ENCODE measurements at places on chromosomes 2 and 18.

DNA sequence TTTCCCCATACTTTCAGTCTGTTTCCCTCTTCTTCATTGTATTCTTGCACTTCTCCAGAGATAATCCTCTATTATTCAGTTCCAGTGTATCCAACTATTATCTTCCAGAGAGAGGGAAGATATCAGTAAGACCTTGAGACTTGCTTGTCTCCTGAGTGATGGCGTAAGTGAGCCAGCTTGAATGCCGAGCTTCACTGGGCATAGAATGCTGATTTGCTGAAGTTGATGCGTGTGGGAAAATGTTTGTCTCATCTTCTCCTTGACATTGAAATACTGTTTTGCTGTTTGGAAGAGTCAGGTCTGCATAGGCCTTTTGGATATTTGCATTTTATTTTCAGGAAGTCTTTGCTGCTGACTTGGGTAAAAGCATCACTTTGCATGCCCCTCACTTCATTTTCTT lies 41.1 kb upstream of the MGAT5 start:
- DNase-seq: no peak

- no peak for DNase-seq
Measured at GRCh38 chr2:106054880-106055655, 139.0 kb downstream of the UXS1 start.

DNA sequence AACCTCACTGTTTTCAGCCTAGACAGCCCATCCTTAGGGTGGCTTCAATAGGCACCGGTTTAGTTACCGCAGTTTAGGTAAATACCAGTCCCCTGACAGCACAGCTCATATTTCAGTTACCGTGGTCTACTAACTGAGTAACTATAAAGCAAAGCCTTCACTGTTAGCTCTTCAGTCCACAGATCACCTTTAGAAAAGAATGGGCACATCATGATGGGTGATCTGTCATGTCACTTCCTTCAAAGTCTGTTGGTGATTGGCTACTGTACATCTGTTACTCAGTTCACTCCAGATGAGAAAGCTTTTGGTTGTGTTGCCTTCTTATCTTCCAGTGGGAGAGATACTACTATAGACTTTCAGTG lies 21.0 kb downstream of the SLC20A1 start:
- DNase-seq: no peak

DNA sequence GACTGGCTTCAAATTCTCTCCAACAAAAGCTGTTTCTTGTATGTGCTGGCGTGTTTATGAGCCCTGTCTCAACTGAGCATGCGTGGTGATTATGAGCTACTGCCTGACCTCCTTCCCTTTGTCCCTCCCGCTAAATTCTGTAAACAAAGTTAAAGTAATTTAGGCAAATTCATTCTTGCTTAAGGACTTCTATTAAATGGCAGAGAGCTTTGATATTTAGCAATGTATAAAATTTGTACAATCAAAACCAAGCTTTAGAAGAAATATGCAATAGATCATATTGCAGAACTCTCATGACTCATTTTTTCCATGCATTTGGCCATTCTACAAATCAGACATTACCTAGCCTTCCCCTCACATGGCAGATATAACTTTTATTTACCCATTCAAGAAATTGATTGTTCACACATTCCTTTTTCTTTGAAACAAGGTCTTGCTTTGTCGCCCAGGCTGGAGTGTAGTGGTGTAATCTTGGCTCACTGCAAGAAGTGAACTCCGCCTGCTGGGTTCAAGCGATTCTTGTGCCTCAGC lies 18.2 kb downstream of the IGFBP2 start:
- DNase-seq: no peak

- DNase-seq: no peak
Measured at GRCh38 chr2:236606023-236606422, 36.4 kb downstream of the ACKR3 start.

DNA sequence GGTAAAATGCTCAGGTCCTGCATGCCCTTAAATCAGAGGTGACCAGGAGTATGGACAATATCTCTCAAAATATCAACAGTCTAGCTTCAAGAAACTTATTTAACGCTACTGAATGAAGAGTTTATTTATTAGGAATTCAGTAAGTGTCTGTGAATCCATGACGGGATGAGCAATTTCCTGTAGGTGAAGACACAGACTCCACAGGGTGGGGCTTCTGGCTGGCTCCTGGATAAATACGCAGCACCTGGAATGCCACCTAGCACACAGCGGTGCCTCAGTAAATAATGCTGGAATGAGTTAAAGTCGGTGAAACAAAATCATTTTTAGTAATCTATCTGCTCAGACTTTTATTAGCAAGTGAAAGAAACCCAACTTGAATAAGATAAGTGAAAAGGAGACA lies 29.4 kb upstream of the MBP start:
- DNase-seq: no peak

- no peak for DNase-seq
Measured at GRCh38 chr2:38263293-38263692, 113.8 kb downstream of the ATL2 start.

- DNase-seq: no peak
Measured at GRCh38 chr2:129160879-129161278, 818.6 kb upstream of the RAB6C start.

DNA sequence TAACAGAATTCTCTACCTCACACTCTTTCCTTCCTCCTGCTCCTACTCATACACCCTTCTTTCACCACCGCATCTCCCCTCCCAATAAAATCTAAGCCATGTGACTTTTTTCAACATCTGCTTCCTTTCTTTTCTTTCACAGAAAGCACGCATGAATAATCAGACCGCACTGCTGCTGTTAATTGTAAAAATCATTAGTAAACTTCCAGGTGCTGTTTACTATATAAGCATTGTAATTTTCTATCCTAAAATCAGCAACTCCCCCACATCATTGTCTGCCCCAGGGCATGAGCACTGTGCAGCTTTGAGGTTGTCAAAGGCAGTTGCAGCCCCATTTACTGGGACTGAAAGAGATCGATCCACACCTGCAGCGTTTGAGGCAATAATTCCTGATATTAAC lies 782.6 kb upstream of the ID2 start:
- no peak for DNase-seq

- no peak for DNase-seq
Measured at GRCh38 chr2:16729335-16729734, 63.7 kb upstream of the CYRIA start.

All from stimulated activated CD8-positive, alpha-beta memory T cell treated with anti-CD3 and anti-CD28 coated beads, Interleukin-4, amount 100 ng/mL, for 4 hours (primary cell).